ENCODE measurements at places on chromosomes 2 and 18.

DNA sequence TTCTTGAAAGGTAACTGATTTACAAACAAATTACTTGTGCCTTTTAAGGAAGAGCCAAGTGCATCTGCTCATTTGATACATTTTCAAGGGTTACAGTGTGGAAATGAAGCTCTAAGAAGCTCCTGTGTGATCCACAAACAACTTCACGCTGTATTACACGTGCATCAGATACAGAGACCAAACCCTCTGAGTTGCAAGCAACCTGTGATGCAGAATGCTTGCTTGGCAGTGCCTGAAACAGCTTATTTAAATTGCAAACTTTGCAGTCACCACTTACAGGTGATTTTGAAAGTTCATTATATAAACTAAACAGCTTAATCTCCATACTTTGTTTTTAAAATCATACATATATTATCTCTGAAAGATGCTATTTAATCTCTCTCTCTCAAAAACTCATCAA, 50.1 kb downstream of the ZEB2 start:
- no peak for DNase-seq

DNA sequence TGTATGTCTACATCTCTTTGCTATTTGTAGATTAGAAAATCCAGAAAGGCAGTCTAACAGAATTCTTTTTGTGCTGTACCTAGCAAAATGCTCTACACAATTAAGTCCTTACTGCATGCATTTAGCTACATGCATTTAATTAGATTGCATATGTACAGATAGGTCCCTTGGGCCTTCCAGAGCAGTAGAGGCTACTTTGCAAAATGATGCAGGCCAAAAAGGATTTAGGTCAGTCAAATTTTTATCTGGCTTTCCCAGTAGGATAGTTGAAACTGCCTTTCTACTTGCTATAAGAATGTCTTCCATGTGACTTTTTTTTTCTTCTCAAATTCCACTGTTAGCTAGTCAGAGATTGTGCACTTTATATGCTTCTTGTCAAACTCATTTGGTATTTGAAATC, 19.3 kb downstream of the GALNT13 start:
- DNase-seq = no peak

DNA sequence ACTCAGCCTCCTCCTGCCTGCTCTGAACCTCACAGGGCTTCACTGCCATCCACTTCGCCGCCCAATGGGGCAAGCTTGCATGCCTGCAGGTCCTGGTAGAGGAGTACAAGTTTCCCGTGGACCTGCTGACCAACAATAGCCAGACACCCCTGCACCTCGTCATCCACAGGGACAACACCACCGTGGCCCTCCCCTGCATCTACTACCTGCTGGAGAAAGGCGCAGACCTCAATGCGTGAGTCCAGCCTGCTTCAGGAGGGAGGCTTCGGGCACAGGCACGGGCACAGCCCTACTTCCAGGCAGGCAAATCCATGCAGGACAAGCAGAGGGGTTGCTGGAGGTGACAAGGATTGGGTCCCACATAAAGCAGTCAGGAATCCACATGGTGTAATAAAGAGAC, 1.2 kb downstream of the ANKRD53 start:
- DNase-seq = no peak

DNA sequence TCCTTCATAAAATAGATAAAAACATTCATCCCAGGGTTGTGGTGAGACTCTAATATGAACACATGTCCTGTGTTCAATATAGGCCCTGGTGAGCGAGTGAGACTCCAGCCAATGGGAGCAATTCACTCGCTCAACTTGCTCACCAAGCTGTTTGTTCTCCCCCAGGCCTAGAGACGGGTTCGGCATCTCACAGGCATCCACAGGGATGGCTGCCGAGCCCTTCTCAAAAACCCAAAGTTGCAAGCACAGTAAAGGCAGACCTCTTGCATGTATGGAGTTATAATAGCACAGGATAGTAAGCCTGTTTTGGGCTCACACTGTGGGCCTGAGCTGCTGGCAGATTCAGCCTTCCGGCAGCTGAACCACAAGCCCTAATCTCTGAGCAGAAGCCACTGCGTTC, 15.7 kb downstream of the PARD6G start:
- no peak for DNase-seq

GRCh38 chr2:42618972-42619371, 50.5 kb downstream of the MTA3 start:
- DNase-seq = no peak

GRCh38 chr2:38130876-38131275, 54.9 kb upstream of the CYP1B1 start:
- no peak for DNase-seq

GRCh38 chr2:232250246-232251175, 128.0 kb upstream of the ALPP start:
- no peak for DNase-seq

Measured in activated CD8-positive, alpha-beta memory T cell treated with anti-CD3 and anti-CD28 coated beads for 1 hour (primary cell).